ENCODE measurements at places on chromosomes 3 and 15. TPM values are rescaled to one million over a fixed set of nuclear protein-coding genes. Genes with fewer than 3 reads are reported as not detected.

FSIP1 gene
- total RNA-seq, result 1.9 TPM

IDH2 gene
- 30.2 TPM for total RNA-seq

SEMA3G gene
- total RNA-seq, result not detected

RHOV gene
- total RNA-seq, result 0.32 TPM
